Dermis microvascular lymphatic vessel endothelial cell (primary cell): ENCODE measurements at places on chromosomes 12 and 14.

GRCh38 chr12:82216475-82216874 is 141.7 kb downstream of the CCDC59 start:
- no peak for DNase-seq

GRCh38 chr12:18476861-18477260 is 215.5 kb downstream of the PIK3C2G start:
- no peak for DNase-seq

DNA sequence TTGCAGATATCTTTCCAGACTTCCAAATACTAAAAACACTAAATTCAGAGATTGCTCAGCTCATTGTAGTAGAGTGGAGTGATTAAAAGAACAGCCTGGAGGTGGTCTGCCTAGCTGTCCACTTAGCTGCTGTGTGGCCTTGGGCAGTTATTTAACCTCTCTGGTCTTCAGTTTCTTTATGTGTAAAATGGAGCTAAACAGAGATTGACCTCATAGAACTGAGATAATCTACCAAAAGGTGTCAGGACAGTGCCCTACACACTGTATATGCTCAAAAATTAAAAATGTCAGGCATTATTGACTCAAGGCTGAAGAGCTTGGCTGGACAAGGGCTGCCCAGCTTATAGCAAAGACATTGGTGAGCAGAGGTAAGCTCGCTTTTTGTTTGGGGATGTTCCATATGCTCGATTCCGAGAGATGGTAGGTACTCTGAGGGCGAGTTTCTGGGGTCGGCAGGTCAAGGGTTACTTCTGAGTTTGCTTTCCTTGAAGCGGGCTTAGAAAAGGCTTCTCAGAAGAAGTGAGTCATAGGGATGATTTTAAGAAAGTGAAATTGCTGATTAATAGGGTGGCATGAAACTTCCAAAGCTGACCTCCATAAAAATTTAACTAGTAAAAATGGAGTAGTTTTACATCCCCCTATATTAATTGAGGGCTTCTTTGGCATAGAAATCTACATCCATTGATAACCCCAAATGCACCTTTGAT is 107.5 kb downstream of the GPATCH2L start:
- DNase-seq = no peak

- DNase-seq = no peak
These were observed 53.5 kb downstream of the SLC38A6 start for GRCh38 chr14:61034416-61035120.

DNA sequence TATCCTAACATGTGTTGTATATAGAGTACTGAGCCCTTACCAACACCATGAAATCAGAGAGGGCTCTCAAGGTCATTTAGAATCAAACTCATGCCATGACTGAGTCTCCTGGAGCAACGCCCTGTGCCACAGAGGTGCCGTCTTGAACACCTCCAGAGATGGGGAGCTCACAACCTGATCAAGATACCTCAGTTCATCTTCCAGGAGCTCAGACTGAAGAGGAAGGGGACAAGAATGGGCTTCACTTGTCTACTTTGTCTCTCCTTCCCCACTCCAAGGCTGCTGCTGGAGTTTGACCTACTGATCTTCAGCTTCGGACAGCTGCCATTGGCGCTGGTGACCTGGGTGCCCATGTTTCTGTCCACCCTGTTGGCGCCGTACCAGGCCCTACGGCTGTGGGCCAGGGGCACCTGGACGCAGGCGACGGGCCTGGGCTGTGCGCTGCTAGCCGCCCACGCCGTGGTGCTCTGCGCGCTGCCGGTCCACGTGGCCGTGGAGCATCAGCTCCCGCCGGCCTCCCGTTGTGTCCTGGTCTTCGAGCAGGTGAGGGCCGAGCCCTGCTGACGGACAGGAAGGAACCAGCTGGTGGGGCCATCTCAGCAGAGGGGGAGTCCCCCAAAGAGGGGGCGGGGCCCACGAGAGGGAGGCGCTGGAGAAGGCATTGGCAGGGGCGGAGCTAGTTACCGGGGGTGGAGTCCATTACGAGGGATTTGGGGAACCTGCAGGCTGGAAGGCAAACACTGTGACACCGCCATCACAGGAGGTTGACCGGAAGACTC is 12.0 kb downstream of the SOAT2 start:
- DNase-seq = no peak

- DNase-seq = no peak
These were observed 2.3 kb upstream of the CLEC1A start for GRCh38 chr12:10101042-10101579.

DNA sequence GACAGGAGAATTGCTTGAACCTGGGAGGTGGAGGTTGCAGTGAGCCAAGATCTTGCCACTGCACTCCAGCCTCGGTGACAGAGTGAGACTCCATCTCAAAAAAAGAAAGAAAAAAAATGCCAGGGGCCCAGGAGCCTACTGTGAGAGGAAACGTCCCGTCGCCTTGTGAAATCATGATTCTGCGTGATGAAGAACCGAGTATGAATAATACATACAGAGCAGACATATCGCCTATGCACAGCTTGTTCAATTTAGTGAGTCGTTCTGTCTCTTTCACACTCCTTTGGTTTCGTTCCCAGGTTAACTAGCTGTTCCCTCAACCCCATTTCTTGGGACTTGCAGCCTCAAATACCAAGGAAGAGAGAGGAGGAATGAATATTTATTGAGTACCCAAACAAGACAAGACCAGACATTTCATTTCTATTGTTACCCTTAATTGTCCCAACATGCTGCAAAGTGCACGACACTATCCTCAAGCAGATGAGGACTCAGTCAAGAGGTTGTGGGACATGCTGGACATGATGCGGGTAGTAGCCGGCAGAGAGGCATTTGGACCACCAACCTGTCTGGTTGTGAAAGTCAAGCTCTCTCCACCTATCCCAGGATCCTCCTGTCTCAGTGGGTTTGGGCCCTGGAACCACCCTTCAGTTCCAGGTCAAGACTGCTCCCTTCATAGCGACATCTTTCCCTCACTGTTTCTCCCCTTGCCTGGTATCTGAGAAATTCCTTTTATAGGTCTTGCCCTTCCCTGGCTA is 8.6 kb upstream of the CD27 start:
- no peak for DNase-seq

DNA sequence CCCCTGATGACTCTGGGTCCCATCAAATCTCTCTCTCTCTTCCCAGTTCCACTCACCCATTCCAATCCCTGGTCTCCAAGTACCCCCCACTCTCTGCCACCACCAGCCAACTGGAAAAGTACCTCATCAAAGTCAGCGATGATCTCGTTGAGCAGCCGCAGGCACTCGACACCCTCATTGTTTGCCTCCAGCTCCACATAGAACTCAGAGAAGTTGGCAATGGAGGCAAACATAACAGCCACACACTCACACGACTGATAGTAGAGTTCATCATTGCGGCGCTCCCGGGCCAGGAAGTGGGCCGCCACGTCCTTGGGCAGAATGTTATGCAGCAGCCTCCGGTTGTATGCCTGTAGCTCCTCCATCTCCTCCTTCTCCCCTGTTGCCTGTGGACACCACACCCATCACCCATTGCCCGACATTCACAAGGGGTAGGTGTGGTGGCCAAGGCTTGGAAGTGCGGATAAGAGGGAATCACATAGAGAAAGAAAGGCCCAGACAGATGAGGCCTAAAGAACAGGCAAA is 17.2 kb downstream of the ADCY6 start:
- DNase-seq = no peak

DNA sequence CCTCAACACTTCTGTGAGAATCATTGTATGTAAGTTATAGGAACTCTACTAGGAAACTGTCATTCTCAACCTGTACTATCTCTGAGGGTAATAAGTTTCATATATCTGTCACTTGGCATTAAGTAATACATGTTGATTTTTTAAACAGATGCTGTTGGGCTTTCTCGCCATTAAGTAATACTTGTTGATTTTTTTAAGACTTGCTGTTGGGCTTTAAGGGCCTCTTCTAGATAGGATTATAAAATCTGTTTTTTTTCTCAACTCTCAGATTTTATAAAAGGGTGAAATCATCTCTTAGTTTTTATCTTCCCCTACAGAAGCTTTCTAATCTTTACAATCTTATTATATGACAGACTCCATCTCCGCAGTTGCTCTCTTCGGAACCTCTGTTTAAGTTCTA is 5.6 kb downstream of the WASHC4 start:
- DNase-seq = no peak

DNA sequence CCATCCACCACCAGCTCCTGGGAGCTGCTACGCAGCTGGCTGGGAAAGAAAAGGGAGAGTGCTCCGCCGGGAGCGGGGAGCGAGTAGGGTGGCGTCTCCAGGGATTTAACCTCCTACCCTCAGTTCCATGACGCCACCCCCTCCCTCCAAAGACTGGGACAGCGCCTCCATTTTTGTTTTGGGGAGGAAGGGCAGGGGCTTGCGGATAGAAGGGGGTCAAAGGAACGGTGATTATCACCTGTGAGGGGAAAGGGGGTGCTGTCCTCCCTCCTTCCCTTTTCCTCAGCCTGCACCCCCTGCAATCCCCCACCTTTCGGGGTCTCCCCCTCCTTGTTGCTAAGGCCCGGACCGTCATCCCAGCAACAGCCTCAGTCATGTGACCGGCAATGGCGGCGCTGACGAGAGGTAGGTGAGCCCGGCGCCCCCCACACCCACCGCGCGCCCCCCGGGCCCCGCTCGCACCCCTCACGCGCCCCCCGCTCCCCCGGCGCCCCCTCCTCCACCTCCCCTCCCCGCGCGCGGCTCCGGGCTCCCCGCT is at the start of gene DTX3:
TSS of gene DTX3 (plus strand) at position 371 of the 538 bp plus-strand sequence. CDS start 1,694 bp downstream, outside the sequence.
- no peak for DNase-seq

DNA sequence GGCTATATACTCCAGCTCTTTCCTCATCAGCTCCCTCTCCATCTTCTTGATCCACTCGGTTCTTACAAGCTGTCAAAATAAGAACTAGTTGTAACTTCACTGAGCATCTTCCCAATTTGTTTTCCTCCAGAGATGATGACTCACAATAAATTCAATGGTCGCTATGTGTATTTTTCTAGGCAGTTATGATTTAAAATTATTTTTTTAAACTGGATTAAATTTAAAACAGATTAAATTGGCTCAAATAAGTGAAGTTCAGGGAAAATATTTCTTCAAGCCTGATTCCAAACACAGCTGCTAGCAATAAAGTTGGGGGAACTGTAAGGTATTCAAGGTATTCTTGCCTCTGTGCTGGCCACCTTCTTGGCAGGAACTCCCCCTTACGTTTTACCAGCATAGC is 717.7 kb upstream of the USP15 start:
- no peak for DNase-seq

DNA sequence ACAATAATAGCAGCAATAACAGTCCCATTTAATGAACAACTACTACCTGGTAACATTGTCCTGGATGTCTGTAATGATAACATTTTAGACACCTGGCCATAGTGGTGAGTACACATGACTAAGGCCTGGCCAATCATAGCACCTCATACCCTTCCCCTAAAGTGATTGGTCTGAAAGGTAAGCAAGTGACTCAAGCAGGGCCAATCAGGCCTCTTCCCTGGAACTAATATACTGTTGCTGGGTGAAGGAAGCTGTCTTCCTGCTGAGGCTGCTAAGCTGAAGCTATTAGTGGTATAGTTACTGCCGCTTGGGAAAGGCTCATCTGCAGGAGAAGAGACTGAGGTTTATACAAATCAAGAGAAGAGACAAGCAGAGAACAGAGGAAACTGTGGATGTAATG is 18.7 kb upstream of the NOS1 start:
- no peak for DNase-seq

GRCh38 chr12:119202544-119202943 is 23.8 kb downstream of the HSPB8 start:
- DNase-seq = no peak

GRCh38 chr12:40222247-40222646 is 2.5 kb upstream of the LRRK2 start:
- no peak for DNase-seq

DNA sequence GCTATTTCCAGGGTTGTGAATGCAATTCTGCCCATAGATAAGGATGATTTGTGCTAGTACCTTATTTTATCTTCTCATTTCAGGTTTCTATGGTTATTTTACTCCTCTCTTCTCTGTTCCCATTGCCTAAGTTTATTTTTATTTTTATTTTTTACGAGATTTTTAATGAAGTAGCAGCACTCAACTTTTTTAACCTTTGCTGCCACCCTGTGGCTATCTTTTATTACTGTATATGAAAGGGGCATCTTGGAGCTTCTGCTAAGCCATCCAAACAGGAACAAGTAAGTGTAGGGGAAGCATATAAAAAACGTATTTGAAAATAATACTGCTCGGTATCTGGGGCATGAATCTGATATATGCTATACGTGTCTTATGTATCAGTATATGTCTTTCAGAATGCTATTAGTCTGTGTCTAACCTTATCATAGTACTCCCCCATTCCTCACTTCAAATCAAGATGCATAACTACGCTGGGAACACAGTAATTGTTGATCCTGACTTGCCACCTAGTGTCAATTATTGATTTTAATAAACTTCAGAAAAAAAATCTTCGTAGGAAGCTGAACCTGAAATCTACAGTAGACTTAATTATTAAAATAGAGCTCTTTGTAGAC is 60.3 kb downstream of the KLRG1 start:
- DNase-seq = no peak

DNA sequence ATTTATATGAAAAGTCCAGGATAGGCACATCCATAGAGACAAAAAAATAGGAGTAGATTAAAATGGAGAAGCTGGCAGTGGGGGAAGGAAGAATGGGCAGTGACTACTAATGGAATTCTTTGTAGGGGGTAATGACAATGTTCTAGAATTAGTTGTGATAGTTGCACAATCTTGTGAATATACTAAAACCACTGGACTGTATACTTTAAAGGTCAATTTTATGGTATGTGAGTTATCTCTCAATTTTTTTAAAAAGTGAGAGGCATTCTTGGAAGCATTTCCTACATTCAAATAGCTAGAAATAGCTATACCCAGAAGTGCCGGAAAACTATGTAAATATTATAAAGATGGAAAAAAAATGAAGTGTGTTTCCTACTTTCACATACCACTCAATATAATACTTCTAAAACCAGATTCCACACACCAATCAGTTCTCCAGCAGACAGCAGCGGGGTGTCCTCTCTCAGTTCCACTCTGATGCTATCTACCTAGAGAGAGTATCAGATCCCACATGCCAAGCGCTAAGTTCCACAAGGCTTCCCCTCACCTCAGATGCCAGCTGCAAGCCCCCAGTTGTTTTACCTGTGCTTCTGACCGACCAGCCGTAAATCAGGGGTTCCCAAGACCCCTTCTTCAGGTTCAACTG is 41.7 kb upstream of the NID2 start:
- DNase-seq = no peak

DNA sequence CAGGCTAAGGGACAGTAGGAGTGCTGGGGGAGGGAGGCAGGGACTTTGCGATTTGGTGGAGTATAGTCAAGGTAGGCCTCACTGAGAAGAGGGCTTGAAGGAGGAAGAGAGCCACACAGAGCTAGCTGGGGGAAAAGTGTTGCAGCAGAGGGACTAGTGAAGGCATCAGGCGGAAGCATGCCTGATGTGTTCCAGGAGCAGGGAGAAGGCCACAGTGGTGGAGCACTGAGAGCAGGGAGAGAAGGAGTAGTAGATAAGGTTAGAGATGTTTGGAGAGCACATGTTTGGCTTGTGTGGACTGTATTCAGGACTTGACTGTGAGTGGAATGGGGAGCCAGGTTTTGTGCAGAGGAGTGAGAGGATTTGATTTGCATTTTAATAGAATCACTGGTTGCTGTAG is 9.0 kb downstream of the FRMD6 start:
- DNase-seq = no peak

GRCh38 chr12:94145191-94145983 is 3.0 kb upstream of the PLXNC1 start:
- DNase-seq = no peak

GRCh38 chr14:69643430-69644200 is 32.2 kb downstream of the SUSD6 start:
- peak; percentile 97 for DNase-seq
